ENCODE measurements at places on chromosomes 16 and 17.

- peak; percentile 20 for DNase-seq
Measured at GRCh38 chr17:16027708-16028584, 28.3 kb downstream of the TTC19 start.

- no peak for DNase-seq
Measured at GRCh38 chr17:78747488-78747887, 34.6 kb downstream of the CYTH1 start.

DNA sequence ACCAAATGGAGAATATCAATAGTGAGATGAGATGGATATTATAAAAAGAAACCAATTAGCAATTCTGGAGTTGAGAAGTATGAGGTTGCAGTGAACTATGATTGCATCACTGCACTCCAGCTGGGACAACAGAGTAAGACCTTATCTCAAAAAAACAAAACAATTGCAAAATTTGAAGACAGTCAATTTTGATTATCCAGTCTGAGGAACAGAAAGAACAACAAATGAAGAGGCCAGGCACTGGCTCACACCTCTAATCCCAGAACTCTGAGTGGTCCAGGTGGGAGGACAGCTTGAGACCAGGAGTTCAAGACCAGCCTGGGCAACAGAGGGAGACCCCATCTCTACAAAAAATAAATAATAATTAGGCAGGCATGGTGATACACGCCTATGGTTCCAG, 35.0 kb downstream of the USP32 start:
- no peak for DNase-seq

- no peak for DNase-seq
Measured at GRCh38 chr16:23924128-23924527, 88.3 kb downstream of the PRKCB start.

- no peak for DNase-seq
Measured at GRCh38 chr17:72397687-72398086, 276.9 kb downstream of the SOX9 start.
